Hippocampal formation (tissue), 2 donors: ENCODE measurements at places on chromosomes 4 and X.

- no peak for DNase-seq
Measured at GRCh38 chr4:9936129-9936644, 85.1 kb downstream of the SLC2A9 start.

DNA sequence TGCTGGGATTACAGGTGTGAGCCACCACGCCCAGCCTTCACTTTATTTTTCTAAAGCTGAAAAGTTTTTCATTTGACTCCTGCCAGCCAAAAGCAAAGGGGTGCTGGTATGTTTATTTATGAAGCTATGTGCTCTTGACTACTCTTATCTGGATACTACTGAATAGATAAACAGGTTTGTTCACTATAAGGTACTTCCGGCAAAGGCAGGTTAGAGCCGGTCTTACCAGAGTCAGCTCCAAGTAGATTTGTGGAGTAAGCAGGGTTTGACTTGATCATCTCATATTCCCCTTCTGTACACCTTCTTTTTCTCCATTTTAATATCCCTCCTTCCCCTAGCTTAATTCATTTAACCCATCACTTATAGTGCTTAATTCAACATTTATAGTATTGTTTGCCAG lies 175.4 kb upstream of the MBNL3 start:
- DNase-seq: no peak

DNA sequence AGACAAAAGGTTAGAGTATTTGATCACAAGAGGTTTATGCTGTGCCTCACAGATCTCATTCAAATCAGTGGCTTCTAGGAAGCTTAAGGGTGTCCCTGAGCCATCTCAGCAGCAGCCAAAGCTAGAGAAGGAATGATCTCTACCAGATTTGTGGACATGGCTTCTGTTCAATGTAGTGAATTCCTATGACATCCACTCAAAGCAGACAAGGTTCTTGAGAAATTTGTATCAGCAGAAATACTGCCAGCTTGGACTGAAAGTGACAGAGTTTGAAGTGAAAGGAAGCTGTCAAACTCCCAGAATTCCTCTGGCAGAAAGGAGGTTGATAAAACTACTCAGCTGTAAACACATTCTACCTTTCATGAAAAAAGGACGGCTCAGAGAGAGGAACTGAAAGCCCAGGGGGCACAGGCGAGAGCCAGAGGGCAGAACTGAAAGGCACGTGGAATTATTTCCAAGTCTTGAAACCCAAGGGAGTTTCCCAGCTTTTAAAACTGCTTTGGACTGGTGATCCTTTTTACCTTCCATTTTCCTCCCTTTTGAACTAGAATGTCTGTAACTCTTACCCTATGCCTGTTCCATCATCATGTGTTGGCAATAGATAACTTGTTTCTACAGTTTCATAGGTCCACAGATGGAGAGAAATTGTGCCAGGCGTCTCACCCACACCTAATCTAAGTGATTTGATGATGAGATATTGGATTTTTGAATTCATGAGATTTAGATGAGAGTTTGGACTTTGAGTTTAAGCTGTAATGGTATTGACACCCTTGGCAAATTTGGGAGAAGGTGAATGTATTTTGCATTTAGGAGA lies 14.5 kb upstream of the MED14 start:
- DNase-seq: no peak

DNA sequence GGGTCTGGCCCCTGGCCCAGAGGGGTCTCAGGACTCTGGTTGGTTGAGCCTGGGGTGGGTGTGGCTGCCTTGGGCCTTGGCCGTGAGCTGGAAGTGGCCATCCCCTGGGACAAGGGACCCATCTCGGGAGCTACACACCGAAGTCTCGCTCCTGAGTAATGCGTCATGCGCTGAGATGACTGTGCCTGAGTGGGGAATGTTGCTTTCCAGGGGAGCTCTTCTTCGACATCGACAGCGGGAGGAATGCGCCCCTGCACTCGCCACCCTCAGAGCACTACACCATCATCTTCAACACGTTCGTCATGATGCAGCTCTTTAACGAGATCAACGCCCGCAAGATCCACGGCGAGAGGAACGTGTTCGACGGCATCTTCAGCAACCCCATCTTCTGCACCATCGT lies 38.5 kb downstream of the CCNQ start:
- DNase-seq: no peak

- no peak for DNase-seq
Measured at GRCh38 chr4:72084587-72085011, 52.8 kb downstream of the NPFFR2 start.

- no peak for DNase-seq
Measured at GRCh38 chr4:1532549-1533395, 126.5 kb upstream of the NKX1-1 start.

GRCh38 chr4:143410015-143410414 lies 73.3 kb downstream of the GAB1 start:
- no peak for DNase-seq

DNA sequence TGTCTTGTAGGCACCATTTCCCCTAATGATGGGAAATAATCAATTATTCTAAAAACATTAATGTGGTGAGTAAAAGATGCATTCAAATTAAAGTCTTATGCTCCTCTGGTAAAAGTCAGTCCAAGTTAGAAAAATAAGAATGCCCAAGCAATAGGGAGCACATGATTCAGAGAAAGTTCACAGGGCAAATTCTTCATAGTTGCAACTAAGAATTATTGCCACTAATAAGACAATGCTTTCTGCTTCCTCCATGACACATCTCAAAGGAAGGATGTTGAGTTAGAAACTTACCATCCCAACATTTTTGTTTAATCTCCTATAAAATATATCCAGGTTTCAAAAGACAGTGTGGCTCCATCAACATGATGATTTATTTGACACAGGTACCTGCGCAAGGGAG lies 26.3 kb downstream of the PHOX2B start:
- DNase-seq: no peak

- DNase-seq: no peak
Measured at GRCh38 chr4:153471698-153472093, 5.5 kb downstream of the TMEM131L start.

DNA sequence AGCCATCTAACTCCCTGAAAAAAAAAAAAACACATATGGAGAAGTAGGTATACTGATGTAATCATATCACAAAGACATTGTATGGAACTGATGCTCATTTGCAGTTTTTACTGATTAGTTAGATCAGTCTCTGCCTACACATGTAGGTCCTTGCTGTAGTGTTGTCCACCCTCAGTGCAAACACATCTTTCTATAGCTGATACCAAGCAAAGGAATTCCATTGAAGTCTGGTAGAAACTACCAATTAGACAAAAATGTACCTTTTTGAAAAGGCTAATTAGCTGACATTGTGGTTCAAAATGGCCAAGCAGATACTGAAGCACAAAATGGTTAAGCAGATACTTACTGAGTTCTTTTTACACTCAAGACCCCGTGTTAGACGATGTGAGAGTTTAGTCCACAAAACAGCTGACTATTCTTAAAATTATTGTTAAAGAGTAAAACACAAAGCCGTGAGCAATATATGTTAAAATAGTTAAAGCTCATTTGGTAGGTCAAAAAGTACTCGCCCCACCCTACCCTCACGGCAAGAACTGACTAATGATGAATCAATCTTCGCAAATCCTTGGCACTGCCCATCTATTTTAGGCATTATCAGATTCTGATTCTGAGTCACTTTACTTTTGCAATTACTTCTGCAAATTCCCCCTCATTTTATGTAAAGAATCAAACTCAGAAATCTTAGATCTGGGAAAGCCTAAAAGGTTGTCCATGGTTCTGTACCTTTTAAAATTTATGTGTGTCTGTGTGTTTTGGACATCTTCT lies 40.4 kb downstream of the COL4A6 start:
- DNase-seq: no peak

GRCh38 chr4:37763831-37764230 lies 62.7 kb upstream of the PGM2 start:
- DNase-seq: no peak

- no peak for DNase-seq
Measured at GRCh38 chr4:173415885-173416653, 17.2 kb upstream of the SCRG1 start.

DNA sequence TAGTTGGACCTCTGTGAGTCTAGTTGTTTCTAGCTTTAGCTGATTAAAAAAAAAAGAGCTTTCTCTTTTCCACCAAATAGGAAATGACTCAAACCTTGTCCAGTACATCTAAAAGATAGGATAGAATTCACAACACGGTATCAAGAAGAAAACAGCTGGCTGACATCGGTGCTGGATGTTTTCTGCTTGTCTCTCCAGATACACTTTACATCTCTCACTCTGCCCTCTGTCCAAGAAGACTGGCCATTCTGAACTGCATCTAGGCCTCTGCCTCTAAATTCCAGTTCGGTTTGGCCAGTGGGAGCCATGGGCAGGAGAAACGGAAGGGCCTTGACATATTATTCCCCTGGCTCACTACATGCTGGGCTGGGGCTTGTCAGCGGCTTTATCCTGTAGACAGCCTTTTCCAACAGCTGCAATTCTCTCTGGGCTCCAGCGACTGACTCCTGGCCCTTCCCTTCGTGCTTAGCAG lies 57.3 kb upstream of the SHISA3 start:
- no peak for DNase-seq

GRCh38 chrX:47540754-47541538 lies 20.1 kb upstream of the ARAF start:
- peak; percentile 90 for DNase-seq

DNA sequence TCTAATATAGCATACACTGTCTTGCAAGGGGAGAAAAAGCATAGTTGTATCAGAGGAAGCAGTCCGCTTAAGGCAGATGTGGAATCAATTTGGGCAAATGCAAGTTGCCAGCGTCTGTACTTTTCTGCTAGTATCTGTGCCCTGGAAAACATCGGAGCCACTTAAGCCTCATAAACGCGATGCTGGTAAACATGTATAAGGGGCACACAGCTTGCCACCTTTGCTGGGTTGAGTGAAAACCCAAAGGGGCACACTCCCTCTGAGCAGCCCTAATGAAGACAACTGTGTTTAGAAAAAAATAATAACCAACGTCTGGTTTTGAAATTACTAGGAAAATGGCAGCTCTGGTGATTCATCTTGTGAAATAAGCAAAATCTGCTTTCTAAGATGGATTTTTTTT lies 24.3 kb downstream of the SMIM20 start:
- DNase-seq: no peak

DNA sequence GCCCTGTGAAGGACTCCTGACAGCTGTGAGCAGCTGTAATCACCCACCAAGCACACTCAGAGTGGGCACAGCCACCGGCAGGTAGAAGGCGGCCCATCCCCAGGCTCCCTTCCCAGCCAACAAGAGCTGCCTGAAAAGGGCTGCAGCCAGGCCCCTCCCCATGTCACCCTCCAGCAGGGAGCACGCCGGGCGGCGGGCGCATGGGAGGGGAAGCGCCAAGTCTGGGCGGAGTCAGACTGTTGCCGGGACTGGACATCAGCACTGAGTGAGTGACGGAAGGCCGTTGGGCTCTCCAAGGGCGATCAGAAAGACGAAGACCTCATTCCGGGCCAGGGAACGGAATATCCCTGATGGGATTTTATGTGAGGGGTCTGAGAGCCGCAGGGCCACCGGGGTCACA lies 82.1 kb downstream of the PPP2R2C start:
- DNase-seq: no peak

DNA sequence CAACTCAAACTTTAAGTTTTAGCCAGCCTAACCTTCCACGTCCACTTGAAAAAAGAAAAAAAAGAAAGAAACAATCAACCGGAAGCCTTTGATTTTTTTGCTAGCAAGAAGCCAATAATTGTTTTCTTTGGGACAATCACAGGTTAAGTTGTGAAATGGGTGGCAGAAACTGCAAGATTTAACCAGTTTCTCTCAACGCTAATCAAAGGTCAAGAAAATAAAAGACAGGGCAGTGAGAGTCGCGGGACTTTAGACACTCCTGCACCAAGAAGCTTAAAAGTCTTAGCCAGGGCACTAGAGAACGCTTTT lies 1.0 kb downstream of the ACSL1 start:
- DNase-seq: no peak

DNA sequence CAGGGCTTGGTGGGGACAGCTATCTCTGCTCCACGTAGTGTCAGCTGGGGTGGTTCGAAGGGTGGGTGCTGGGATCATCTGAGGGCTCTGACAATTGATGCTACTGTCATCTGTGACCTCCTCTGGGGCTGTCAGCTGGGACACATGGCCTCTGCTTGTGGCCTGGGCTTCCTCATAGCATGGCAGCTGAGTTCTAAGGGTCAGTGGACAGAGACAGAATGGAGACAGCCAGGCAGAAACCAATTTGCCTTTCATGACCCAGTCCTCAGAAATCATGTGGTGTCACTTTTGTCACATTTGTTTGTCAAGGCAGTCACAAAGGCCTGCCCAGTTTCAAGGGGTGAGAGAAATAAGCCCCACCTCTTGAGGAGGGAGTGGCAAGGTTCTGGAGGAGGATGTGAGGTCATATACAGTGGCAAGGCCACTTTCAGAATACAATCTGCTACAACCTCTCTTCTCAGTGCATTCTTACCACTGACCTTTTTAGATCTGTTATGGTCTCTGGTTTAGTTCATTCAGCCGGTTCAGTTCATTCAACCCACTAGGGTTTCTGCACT lies 103.6 kb upstream of the BCOR start:
- DNase-seq: no peak

- DNase-seq: no peak
Measured at GRCh38 chrX:9160698-9161329, 126.9 kb upstream of the FAM9B start.

GRCh38 chr4:107629318-107629717 lies 90.7 kb downstream of the PAPSS1 start:
- DNase-seq: no peak

GRCh38 chrX:98065151-98065550 lies 1181.4 kb downstream of the RPA4 start:
- DNase-seq: no peak

DNA sequence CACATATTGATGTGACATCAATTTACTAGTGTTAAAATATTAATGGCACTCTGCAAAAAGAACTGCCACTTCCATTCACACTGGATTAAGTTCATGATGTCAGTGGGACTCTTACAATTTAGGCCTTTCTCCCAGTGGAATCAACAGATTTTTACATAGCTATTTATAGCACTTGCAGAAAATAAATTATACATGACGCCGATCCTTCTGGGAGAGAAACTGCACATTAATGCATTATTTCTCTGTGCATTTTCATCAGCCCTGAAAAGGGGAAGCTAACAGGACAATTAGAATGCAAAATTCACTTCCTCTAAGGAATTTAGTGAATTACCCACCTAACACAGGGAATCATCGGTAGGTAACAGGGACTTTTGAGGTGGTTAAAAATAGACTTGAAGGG lies 15.7 kb downstream of the LGI2 start:
- DNase-seq: no peak

DNA sequence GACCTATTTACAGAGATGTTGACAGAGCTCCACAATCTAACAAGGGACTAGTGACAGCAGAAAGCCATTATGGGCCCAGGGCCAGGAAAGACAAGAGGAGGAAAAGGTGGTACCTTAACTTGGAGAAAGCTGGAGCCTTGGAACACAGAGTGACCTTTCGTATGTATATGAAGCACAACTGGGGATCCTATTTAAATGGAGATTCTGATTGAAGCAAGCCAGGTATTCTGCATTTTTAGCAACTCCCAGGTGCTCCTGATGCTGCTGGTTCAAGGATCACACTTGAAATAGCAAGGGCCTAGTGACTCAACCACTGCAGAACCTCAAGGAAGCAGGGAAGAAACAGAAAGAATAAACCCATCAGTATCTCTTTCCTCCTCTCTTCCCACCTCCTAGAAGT lies 99.4 kb downstream of the TMEM47 start:
- no peak for DNase-seq

- no peak for DNase-seq
Measured at GRCh38 chr4:118226311-118227010, 126.3 kb downstream of the PRSS12 start.
